ENCODE measurements at places on chromosomes 4 and X.
A peak's percentile ranks its signal among the peaks of the same experiment; 100 is the strongest.

DNA sequence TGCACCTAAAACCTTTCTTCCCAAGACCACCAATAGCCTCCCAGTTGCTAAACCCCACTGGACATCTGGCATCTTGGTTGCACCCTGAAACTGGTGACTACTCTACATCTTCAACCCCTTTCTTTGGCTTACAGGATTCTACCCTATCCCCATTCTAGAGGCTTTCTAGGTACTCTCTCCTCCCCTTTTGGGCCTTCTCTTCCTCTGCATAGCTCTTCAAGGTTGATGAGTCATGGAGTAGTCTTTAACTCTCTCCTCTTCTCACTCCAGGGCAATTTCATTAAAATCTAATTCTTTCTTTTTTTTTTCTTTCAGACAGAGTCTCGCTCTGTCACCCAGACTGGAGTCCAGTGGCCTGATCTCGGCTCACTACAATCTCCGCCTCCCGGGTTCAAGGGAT lies 16.8 kb downstream of the APOO start:
- DNase-seq: no peak

DNA sequence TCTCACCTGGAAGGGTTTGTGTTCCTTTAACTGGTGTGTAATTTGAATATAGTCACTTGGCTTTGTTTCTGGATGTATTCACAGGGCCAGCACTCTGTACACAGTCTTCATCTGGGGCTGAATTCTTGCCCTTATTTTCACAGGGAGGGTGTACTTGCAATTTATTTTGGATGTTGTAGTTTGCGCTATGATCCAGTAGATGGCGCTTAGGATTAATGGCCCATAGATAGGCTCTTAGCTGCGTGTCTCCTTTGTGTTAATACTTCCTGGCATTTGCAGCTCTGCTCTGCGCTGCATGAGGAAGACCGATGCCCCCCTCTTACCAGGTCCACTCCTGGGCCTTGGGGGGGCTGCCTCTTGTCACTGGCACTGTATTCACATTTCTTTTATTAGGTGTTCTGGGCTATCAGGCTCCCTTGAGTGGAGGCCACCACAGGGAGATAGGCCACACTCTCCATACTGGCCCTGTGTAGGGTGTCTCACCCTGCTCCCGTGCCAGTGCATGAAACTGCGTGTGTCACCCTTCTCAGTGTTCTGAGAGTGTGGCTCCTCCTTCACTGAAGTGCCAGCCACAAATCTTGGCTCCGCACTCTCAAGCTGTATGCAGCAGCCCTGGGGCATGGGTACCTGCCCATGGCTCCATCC lies 562.2 kb downstream of the ZIC3 start:
- DNase-seq: no peak

- DNase-seq: no peak
Measured at GRCh38 chr4:72205831-72206230, 174.0 kb downstream of the NPFFR2 start.

- DNase-seq: peak; percentile 72
Measured at GRCh38 chrX:10620121-10620699, at the start of gene MID1. TSS of gene MID1 (minus strand) at chrX:10620585. CDS start at chrX:10567547, 53,038 bp downstream.

DNA sequence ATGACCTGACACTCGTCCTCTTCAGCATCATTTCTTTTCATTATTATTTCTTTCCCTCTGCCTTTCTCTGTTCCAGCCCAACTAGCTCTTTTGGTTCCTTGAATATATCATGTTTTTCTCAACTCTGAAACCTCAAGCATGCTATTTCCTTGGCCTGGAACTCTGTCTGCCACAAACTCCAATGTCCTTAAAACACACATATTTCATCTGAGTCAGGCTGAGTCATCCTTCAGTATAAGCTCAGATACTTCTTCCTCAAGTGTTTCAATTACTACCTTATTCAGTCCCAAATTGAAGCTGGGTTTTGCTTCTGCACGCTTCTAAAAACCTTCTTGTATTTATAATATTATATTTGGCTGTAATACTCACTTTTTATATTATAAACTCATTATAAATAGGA lies 424.2 kb downstream of the PDGFC start:
- no peak for DNase-seq

DNA sequence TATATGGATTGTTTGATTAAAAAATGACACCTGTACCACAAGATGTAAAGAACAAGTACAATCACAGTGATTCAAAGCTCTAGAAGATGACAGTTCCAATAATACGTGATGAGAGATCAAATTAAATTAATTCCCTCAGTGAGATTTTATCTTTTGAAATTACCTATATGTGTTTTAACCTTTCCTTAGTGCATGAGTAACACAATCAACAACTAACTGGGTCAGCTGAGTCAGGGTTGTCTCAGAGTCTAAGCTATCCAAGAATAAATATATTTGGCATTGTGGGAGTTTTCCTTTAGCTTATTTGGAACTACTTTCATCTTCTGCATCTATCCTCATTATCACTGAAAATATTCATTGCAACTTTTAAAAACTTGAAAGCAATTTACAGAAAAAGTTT lies 162.8 kb downstream of the WDFY3 start:
- DNase-seq: no peak

DNA sequence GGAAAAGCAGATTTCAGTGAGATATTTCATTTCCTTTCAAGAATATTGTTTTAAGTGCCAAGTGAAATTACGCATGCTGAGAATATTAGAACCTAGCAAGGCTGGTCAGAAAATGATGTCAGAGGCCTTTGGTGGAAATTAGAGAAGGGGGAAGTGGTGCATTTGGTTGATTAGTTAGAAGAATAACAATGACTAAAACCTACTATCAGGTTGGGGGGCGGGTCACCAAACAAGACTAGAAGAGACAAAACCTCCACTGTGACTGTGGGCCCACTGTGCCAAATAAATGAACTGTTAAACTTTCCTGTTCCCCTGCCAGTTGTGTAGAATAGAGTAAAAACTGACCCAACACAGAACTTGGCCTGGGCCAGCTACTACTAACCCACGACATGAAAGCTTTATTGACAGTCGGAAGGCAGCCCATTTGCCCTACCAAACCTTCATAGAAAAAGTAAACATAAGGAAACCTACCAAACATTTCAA lies 2.9 kb downstream of the RAPGEF2 start:
- DNase-seq: no peak
